CD4-positive, alpha-beta T cell treated with Interferon alpha-2 for 1 hour (primary cell): ENCODE measurements at places on chromosomes 2 and 18.

DNA sequence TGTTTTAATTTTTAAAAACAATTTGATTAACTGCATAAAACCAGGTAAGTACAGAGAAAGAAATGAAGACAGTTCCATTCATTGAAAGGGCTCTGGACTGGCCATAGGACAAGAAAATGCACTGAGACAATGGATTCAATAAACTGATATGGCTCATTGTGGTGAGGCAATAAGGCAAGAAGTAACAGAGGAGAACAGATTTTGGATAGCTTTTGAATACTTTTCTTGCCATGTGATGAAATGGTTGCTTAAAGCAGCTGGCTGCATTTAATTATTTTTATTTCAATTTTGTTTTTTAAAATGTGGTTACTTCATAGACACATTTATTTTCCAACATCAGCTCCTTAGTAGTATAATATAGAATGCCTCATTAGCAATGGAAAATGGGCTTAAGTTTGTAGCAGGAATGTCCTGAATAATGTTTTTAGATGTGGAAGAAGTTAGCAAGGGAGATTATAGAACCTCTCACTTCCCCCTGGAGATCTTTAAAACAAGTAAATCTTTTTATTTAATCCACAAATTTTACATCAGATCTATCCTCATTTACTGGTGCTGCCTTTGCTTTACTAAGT lies 646.9 kb upstream of the ZEB2 start:
- DNase-seq: no peak

- DNase-seq: no peak
Measured at GRCh38 chr2:31349160-31349559, 65.4 kb downstream of the XDH start.

DNA sequence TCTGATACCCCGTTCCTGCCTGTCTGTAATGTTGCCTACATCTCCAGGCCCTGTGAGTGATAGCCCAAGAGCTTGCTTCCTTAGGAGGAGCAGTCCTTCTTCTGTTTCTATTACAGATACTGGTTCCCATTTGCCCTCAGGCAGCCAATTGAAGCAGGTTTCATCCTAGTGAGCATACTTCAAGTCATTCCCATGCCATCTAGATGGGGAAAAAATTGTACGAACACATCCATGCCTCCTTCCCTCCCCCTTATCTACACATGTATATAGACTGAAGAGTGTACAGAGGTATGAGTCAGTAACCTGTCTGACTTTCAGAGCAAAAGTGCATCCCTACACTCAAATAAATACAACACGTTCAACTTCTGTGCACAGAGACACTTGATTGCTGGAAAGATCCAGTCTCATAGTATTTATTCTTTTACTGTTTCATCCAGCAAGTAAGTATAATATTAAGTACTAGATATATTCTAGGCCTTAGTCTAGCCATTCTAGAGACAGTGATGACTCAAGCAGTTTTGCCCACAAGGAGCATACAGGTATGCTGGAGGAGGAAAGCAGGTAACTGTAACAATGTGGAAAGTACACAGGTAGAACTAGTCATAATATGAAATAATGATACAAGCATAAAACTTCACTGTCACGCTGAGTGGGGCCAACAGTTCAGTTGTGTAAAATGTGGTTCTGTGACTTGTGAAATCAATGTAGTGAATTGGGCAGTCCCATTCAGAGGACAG lies 153.4 kb downstream of the MGAT5 start:
- DNase-seq: no peak

DNA sequence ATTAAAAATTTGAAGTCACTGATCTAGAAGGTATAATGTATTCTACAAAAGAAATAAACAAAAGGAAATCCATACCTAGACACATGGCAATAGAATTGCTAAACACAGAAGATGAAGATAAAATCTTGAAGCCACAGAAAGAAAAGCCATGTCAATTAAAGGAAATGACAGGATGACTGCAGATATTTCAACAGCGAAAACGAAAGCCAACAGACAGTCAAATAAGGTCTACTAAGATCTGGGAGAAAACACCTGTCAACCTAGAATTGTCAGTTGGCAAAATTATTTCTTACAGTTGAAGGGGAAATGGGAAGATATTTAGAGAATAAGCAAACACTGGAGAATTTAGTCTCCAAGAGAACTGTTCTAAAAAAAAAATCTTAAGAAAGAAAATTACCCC lies 39.2 kb downstream of the NETO1 start:
- no peak for DNase-seq

- DNase-seq: no peak
Measured at GRCh38 chr18:42425025-42425424, 470.0 kb downstream of the PIK3C3 start.

GRCh38 chr2:14907014-14907612 lies 274.6 kb downstream of the LRATD1 start:
- no peak for DNase-seq

- DNase-seq: no peak
Measured at GRCh38 chr2:233464531-233465240, 101.9 kb downstream of the USP40 start.

DNA sequence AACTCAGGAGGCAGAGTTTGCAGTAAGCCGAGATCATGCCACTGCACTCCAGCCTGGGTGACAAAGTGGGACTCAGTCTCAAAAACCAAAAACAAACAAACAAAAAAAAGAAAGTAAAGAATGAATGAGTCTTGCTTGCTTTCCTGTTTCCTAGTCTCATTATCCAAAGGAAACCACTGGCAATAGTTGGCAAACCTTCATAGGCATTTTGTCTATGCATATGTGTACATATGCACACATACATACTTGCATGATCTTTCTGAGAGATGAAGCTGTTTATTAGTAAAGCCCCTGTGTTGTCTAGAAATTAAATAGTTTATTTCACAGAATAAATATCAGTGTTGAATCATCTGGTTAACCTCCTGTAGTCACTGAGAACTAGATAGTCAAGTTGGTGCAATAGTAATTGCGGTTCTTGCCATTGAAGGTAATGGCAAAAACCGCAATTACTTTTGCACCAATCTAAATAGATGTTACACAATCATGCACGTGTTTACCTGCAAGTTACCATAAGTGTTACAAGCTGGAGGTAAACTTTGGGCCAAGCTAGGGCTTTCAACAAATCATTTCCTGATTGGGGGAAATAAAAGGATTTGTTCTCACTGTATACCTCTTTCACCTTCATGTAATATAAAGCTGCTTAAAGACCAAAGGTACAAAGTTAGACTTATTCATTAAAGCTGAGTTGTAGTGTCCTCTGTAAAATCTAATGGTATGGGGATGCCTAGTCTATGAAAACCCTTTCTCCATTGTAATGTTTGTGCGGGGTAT lies 24.7 kb downstream of the SLC20A1 start:
- no peak for DNase-seq

DNA sequence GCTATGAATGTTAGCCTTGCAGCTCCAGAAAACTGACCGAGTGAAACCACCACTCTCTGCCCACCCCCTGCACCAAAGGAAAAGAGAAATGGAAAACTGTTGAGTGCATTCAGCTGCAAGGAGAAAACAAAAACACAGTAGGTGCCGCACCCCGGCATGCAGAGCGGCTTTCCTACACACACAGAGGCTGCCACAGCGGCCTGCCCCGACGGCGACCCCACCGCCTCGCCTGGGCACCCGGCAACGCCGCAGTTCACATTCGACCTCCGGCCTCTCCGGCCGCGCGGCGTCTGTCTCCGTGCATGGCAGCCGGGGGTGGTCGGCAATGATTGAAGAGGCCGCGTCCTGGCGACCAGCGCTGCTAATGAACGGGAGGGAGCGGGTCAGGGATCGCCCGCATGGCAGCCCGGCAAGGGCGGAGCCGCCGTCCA lies 417.1 kb upstream of the SALL3 start:
- DNase-seq: no peak

DNA sequence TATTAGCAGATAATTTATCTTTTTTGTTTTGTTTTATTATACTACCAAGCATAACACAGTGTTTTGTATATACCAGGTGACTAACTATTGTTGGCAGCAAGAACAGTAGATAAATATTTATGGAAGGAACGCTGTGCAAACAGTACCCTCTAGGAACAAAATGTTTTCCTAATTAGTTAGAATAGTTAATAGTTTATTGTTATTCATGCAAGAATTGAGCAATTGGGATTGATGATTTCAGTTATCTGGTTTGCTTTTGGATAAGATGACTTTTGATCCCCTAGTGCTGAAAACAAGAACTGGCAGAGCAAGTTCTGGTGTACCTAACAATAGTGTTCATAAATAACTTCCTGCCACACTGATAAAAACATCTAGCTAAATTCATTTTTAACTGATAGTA lies 323.3 kb downstream of the TGIF1 start:
- no peak for DNase-seq

DNA sequence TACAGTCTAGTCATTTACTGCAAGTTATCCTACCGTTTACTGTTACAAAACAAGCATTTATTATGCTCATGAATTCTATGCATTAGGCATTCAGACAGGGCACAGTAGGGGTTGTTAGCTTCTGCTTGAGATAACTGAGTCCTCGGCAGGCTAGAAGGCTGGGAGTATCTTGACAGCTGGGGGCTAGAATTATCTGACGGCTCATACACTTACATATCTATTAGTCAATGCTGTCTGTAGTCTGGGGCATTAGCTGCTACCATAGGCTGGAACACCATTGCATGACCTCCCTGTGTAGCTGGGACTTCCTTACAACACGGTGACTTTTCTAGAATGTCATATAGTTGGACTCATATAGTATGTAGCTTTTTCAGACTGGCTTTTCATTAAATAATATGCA lies 61.9 kb upstream of the ALK start:
- DNase-seq: no peak

GRCh38 chr18:33802955-33803354 lies 224.9 kb downstream of the ASXL3 start:
- DNase-seq: no peak

- DNase-seq: no peak
Measured at GRCh38 chr18:25005541-25006403, 346.2 kb downstream of the ZNF521 start.

DNA sequence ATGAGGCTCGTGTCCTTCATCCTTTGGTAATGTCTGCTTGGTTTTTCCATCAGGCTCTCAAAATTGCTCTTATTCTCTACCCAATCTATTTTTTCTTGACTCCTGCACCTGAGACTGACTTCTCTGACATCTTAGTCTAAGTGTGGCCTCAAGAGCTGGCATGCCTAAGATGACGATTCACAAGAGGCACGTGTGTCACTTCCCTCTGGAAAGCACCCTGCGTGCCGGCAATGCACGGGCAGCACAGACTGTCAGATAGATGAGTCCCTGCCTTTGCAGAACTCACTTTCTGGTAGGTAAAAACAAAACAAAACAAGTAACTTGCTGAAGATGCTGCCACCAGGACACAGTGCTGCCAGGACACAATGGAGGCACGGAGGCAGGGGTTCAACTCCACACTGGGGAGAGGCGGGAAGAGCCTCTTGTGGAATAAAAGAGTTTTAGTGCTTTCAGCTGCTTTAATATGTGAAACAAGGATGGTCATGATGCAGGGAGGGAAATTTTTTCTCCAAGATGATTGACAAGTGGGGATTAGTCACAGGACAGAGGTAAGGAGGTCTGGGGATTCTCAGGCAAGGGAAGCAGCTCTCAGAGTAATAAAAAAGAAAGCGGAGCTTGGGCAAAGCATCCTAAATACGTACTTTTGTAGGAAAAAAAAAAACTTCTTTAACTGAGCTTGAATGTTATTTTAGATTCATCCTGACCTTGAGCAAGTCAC lies 27.3 kb downstream of the CYB5A start:
- DNase-seq: no peak

DNA sequence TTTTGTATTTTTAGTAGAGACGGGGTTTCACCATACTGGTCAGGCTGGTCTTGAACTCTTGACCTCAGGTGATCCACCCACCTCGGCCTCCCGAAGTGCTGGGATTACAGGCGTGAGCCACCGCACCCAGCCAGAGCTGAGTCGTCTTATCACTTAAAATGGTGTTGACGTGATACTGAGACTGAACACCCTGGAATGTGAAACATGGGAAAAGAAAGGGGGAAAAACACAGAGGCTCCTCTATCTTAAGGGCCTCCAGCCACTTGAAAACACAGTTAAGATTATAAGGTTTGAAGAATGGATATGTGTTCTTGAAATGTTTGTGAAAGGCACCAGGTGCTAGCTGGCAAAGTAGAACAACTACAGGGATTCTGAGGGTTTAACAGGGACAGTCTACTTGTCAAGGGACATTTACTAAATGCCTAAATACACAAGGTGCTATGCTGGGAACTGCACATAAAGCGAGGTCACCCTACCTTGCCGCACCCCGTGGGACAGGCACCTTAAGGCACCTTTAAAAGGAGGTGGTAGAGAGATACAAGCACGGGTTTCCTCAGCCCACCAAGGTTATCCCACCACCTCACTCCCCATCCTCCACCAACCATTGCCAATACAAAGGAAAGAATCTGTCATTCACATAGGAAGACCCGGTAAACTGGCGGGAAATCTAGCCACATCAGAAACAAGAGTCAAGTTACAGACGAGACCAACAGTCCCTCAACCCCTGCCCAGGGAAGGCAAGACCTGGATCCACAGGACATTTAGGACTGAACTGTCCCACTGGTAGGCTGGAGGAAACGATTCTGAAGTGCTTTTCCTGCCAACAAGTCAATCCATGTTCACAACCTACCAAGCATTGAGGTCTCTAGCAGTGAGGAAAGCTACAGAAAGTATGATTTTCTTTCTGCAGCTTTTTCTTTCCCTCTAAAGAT lies 43.4 kb downstream of the STK39 start:
- DNase-seq: no peak

DNA sequence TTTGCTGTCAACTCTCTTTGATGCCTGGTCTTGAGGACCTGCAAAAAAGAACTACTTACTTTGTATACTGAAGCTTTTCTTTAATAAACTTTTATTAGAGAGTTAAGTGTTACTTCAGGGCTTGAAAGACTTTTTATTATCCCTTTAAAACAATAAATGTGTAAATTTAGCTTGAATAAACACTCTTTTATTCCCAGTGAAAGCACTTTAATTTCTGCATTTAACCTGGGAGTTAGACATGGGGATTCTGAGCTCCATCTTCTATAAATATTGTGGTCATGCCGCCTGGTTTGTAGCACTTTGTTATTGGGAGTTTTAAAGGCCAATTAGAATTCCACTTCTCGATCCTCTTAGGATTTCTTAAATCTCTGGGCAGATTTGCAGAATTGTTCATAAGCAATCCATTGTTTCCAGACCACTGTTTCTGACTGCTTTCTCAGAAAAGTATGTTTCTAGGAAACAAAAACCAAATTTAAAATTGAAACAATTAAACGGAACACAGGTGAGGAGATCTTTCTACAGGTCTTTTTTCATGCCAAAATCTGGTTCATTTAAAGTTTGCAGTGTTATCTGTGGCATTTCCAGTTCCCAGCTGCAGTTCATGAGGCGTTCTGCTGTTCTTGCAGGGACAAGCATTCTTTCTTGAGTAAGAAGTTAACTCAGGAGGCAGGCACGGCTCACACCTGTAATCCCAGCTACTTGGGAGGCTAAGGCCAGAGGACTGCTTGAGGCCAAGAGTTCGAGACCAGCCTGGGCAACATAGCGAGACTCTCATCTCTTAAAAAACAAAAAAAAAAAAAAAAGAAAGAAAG lies 18.1 kb upstream of the E2F6 start:
- no peak for DNase-seq

GRCh38 chr2:63680455-63680854 lies 91.7 kb downstream of the MDH1 start:
- no peak for DNase-seq
